ENCODE measurements at places on chromosomes 3 and 15.

DNA sequence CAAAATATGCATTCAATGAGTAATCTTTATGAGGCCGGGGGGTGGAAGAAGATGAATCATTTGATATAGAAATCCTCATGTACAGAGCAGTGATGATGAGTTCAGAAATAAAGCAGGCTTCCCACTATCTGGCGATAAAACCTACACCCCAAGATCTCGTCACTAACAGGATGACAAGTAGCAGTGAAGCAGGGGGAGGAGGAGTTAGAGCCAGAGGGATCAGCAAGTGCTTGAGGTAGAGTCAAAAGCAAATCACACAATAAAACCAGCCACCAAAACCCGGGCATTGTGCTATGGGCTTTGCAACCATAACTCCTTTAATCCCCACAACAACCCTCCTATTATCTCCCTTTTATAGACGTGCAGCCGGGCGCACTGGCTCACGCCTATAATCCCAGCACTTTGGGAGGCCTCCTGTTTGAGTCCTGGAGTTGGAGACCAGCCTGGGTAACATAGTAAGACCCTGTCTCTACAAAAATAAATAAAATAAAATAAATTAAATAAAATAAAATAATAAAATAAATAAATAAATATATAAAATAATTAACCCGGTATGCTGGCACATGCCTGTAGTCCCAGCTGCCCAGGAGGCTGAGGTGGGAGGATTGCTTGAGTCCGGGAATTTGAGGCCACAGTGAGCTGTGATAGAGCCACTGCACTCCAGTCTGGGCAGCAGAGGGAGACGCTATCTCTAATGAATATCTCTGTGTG, 53.0 kb downstream of the STARD5 start:
- DNase-seq = no peak

DNA sequence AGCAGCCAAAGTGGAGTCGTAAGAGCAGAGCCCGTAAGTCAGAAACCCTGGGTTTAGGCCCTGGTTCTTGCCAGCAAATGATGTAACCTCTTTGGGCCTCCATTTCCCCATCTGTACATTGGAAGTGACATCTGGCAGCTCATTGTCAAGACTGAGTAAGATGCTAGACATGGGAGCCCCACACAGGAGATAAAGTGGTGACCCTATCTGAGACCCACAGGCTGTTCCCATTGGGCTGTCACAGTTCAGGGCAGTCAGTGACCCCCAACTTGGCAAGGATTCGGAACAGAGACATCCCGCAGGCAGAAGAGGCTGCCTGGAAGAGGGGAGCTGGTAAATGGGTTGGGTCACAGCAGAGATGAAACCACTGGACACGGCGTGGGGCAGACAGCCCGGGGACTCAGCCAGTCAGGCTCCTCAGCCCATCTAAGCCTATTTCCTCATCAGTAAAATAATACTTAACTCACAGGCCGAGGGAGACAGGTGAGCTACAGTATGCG, 1.8 kb downstream of the CLN6 start:
- no peak for DNase-seq

DNA sequence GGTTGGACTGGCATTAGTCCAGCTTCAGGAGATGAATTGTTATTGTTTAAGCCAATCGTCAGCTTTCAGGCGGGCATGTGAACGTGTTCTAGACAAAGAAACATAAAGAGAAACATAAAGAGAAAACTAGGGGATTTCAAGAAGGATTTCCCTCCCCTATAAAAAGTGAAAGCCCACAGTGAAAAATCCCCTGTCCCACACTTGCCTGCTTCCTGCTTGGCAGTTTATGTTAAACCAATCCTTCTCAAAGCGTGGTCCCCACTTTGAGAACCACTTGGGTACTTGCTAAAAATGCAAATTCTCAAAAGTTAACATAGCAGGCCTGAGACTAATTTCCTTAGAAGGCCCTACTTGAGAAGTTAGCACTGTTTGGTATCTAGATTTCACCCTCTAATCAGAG, 293.0 kb upstream of the SOX14 start:
- no peak for DNase-seq

GRCh38 chr3:72746430-72747411, 101.5 kb downstream of the SHQ1 start:
- DNase-seq = no peak

DNA sequence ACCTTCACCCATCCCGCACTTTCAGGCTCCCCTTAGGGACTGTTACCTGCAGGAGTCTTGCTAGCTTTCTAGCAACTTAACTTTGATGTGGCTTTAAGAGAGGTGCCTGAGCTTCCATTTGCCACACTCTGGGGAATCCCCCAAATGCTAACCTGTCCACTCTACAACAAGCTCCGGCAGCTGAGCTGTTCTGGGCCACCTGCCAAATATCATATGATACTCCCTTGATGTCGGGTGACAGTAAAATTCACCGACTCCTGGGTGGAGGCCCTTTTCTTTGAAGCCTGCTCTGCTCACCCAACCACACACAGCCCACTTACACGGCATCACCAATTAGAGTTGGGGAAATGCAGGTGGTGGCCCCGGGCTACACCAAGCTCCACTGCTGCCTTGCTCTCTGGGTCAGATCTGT, 38.0 kb upstream of the XCR1 start:
- peak; percentile 57 for DNase-seq

DNA sequence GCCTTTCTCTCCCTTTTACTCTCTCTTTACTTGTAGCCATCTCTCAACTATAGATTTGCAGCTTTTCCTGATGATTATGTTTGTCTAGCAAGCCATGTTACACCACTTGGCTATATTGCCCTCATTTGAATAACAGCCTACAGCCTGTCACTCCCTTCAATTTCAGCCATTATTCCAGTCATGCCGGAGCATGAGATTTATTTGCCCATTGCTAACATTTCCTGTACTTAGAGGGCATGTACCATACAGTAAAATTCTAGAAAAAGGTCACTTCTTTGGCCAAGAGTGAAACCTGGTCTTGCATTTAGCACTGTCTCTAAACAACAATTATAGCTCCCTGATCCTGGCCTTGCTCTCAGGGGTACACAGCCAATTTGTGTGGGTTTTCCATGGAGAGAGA, 221.7 kb upstream of the TMC3 start:
- no peak for DNase-seq

DNA sequence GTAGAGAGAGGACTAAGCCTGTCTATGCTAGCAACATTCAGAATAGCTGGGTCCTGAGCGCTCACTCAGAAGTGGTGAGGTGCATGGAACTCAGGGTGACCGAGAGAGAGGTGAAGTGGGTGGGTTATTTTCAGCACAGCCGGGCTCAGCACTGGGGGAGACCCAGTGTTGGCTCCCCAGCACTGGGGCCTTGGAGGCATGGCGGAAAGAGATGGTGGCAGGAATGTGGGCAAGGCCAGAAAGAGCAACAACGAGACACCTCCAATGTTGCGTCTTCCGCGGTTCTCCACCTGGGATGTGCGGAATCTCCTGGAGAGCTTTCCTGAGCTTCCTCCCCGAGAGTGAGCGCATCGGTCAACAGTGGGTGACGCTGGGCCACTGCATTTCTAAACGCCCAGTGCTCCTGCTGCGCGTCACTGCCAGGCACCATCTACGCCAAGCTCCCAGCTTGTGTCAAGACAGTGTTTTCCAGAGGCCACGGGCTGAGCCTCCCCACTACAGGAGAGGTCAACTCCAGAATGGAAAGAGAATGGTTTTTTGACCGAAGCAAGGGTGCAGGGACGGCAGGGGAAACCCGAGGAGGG, 148.4 kb downstream of the ADAMTS17 start:
- no peak for DNase-seq

Data from GM10248 (cell line).